ENCODE measurements at places on chromosomes 1 and 21.

GRCh38 chr1:212791261-212791675, 309 bp downstream of the NSL1 start:
- DNase-seq, result peak; percentile 41

- DNase-seq, result no peak
These were observed 19.8 kb upstream of the SMYD3 start for GRCh38 chr1:246526915-246527314.

- peak; percentile 25 for DNase-seq
These were observed 55.0 kb upstream of the SERBP1 start for GRCh38 chr1:67485046-67485811.

GRCh38 chr1:218351391-218352074, 6.4 kb downstream of the TGFB2 start:
- no peak for DNase-seq

- no peak for DNase-seq
These were observed 1.8 kb downstream of the SMYD2 start for GRCh38 chr1:214282630-214283242.

DNA sequence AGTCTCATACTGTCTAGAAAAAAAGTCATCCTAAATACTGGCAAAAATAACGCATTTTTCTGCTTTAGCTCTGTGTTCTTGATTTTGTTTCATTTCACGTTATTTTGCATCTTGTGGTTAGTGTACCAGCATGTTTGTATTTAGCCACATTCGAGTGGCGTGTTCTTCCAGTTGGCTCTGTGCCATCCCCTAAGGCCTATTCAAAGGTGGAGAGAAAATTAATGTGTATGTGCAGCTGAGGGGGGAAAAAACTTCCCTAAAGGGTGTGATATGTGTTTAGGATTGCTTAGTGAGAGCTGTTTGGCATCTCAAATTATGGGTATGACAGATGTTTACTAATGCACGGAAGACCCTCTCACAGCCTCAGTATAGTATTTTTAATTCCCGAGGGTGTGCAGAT, 12.1 kb downstream of the DNAJC16 start:
- no peak for DNase-seq

DNA sequence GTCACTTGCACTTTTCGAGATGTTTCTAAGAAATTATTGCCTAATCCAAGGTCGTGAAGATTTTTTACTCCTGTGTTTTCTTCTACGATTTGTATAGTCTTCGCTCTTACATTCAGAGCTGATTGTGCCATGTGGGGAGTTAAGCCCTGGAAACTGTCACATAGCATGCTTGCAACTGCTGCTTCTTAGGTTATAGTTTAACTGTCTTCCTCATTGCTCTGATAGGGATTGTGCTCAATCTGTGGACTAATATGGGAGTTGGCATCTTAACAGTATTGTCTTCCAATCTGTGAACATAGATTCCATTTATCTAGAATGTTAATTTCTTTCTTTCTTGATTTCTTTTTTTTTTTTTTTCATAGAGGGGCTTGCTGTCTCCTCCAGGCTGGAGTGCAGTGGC, 34.8 kb upstream of the CAMTA1 start:
- DNase-seq, result no peak

DNA sequence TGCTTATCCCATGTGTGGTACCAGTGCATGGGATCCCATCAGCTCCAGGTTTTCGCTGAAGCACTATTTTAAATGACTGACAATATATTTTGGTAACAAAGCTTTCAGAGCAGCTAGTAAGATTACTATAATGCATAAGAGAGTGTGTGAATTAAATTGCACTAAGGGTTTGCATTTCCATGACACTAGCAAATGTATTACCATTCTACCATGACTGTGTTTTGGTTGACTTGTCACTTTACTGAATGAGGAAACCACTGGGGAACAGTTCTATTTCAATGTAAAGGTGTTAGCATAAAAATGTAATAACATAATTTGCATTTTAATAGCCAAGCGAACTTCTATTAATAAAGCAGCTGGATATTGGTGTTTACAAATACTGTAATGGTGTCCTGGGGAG, 31.7 kb upstream of the ERO1B start:
- DNase-seq, result no peak

GRCh38 chr1:184359909-184360308, 26.9 kb upstream of the C1orf21 start:
- DNase-seq, result no peak

DNA sequence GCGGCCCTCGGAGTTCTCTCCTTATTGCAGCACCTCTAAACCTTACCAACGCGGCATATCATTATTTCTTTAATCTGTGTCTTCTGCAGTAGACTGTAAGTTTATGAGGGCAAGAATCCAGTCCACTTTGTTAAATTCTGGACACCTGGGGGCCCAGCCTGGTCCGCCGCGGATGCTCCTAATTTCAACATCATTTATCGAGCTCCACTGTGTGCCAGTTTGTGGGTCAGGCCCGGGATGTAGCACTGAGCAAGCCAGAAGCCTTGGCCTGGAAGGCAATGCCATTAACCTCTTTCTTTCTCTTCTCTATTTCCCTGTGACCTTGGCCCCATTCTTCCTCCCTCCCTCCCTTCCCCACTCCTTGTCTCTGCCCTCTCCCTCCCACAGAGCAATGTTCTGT, 70.6 kb upstream of the CACNA1E start:
- DNase-seq, result no peak

GRCh38 chr1:6625584-6626149, 999 bp downstream of the THAP3 start:
- DNase-seq, result no peak

DNA sequence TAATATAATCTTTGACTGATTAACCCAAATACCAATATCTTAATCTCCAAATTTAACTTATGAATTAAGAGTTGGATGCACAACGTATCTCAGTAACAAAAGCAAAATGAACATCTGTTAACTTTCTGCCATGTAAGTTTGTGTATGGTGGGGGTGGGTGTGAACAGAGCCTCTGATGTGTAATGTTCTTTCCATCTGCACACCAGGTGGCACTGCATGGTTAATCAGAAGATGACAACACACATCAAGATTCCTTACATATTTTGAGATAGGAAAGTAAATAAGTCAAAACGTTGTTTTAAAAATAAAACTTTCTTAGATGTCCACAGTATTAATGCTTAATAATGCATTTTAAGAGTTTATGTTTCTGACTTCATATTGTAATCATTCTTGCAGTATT, 251.9 kb downstream of the DPYD start:
- no peak for DNase-seq

- DNase-seq, result no peak
These were observed 6.8 kb downstream of the KCNH1 start for GRCh38 chr1:211127166-211127565.

DNA sequence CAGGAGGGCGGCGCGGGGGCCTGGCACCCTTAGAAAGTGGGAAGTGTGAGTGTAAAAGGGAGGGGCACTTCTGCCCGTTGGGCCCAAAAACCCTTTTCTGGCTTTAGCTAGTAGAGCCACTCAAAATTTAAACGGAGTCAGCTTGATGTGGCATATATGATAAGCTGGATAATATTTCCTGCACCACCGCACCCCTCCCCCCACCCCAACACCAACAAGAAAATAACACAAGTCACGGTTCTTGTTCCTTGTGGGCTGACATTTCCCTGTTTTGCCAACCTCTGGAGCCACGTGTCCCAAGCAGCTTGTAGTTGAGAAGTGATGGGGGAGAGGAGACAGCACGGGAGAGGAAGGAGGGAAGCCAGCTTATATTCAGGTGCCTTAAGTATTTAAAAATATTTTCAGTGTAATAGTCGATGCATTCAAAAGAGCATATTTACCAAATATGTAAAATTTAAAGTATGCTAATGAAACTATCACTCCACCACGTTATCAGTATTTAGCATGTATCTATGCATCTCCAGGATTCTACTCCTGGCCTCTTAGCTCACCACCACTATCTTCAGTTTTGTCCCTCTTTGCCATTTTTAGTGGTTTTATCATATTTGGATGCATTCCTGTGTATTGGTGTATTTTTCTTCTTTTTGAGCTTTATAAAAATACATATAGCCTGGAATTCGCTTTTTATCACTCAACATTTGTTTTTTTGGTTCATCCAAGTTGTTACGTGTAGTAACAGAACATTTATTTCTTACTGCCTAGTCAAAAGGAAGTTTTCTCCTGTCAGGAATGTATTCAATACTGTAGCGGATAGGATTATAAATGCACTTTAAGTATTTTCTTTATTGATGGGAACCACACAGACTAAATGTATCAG, 773 bp upstream of the DDX59 start:
- DNase-seq, result peak; percentile 40

DNA sequence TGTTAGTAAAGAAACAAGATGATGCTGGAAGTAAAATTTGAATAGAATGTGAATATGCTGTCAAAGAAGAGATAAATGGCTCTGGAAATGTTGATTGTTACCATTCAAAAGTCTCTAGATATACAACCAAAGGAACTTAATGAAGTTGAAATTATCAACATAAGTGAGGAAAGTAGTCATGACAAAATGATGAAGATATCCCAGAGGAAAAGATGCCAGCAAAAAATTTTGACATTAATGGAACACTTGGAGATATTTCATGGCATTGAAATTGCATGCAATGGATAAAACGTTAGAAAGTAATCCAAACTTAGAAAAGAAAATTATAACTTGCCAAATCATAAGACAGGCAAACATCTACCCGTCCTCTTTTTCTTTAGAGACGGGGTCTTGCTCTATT, 154.5 kb upstream of the OLFM3 start:
- DNase-seq, result no peak

GRCh38 chr1:190436615-190437014, 41.0 kb downstream of the BRINP3 start:
- DNase-seq, result peak; percentile 10

DNA sequence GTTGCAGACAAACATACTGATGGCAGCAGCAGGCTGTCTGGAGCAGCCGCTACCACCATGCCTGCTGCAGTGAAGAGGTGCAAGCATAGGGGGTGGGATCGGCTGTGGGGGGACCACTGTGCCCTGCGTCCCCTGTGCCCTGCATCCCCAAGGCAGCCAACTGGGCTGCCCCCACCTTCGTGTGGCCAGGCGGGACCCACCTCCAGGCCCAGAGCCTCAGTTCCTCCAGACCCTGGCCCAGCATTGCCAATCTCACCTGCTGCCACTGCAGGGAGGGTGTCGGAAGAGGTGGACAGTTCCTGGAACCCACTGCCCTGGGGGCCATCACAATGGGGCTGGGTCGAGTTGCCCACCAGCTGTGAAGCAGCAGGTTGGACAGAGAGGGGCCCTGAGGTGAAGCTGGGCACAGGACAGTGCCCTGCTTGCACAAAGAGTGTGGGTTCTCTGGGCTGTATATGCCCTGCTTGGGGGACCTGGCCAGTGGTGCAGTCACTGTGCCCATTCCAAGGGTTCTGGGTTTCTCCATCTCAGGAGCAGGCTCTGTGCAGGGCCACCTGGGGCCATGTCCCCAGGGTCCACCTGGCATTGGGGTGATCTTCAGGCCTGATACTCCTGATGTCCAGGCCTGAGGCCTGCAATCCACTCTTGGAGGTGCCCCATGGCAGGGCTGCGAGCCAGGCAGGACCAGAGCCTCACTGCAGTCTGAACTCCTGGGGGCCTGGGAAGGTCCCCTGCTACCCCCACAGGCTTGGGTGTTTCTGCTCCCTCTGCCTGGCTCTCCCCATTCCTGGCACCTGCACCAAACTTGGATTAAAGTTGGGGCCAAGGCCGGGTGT, 261.4 kb upstream of the NRIP1 start:
- DNase-seq, result no peak

DNA sequence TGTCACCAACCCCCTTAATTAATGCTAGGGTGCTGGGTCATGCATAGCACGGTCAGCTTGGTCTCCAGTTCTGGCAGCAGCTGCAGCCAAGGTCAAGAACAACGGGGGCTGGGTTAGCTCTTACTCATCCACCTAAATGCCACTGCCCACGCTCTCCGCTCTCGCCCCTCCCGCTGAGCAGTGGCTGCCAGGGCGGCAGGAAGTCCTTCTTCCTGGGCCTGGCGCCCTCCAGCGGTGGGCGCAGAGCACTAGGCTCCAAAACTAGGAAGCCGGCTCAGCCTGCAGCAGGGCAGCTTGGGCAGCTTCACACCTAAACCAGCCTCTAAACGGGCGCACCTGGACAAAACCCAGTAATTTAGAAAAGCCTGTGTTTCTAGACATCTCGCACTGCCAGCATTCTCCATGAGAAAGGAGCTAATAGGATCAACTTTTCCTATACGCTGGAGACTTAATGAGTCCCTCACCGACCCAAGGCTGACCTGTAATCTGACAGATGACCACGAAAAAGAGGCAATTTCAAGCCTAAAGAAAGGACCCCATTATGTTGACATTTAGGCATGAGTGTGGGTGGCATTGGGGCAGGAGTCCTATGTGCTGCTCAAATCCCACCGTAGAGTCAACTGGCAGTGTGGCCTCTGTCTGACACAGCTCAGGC, 78.4 kb upstream of the LRRN2 start:
- DNase-seq, result peak; percentile 29

- peak; percentile 51 for DNase-seq
These were observed 186.4 kb upstream of the ZNHIT6 start for GRCh38 chr1:85894651-85895050.

- DNase-seq, result no peak
These were observed at the start of gene RNF223 for GRCh38 chr1:1073743-1074587. TSS of gene RNF223 (minus strand) at chr1:1074306. CDS start at chr1:1072566, 1,740 bp downstream.

DNA sequence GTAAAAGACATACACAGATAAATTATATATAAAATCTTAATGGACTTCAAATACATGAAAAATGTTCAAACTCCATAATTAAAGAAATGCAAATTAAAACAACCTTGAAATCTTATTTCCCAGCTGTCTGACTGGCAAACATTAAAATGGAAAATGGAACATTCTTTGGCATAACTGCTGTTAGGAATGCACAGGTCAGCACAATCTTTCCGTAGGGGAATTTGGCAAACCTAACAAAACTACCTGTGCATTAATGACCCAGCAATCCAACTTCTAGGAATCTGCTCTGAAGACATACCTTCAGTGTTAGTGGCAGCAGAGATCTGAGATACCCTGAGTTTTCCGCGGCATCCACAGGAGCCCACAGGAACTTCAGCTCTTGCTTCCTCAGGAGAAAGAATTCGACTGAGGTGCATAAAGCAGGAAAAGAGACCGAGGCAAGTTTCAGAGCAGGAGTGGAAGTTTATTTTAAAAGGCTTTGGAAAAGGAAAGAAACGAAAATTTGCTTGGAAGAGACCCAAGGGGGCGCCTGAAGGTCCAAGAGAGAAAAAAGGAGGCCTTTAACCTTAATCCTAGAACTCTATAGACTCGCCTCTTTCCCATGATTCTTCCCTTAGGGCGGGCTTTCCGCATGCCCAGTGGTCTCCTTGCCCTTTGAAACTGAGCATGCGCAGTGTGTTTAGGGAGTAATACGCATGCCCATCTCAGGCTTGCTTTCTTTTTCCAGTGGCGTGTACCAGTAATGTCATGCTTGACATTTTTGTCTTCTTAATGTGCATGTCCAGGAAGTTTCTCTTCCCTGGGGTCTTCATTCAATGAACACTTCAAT, 24.8 kb downstream of the LYPD8 start:
- DNase-seq, result no peak

DNA sequence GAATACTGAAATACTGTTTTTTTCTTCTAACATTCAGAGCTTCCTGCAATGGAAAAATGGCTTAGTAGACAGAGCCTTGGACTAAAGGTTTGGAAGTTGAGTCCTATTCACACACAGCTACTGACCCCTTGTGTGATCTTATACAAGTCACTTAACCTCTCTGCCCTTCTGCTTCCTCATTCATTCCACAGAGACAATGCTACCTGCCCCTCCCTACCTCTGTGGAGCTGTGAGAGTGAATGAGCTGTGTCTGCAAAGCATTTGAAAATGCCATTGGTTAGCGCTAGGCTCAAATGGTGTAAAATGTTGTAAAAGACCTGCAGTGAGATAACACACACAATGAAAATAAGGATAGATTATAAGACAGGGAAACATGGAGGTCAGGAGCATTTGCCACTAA, 214.4 kb downstream of the BARHL2 start:
- DNase-seq, result no peak
